ENCODE measurements at places on chromosomes 1 and 21.

DNA sequence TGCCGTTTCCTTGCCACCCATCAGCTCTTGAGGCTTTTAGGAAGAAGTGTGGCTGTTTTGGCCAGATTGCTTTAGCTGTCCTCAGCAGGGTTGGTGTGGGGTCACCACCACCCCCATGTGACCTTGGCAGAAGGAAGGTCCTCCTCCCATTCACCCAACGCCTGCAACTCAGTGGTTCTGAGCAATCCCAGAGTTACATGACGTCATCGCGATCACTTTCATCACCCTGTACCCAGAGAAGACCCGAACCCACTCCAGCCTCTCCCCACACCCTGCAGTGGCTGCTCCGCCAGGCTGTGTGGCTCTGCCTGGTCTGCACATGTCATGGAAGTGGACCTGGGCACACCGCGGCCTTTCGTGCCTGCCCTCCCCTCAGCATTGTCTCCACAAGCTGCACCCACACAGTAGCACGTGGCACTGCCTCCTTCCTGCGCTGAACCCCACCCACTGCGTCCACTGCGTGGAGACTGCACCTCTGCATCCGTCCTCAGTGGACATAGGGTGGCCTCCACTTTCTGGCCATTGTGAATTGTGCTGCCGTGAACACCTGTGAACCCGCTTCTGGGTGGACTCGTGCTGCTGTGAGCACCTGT is 16.5 kb downstream of the FAAP20 start:
- no peak for DNase-seq

GRCh38 chr1:38508232-38508631 is 351.3 kb downstream of the RRAGC start:
- DNase-seq, result no peak

GRCh38 chr1:94648225-94649007 is 106.9 kb upstream of the F3 start:
- no peak for DNase-seq

GRCh38 chr1:43444151-43444828 is 9.4 kb downstream of the HYI start:
- no peak for DNase-seq
